ENCODE measurements at places on chromosomes 5 and 9.

- DNase-seq = no peak
Observed at GRCh38 chr5:57429513-57430120, 53.0 kb downstream of the ACTBL2 start.

DNA sequence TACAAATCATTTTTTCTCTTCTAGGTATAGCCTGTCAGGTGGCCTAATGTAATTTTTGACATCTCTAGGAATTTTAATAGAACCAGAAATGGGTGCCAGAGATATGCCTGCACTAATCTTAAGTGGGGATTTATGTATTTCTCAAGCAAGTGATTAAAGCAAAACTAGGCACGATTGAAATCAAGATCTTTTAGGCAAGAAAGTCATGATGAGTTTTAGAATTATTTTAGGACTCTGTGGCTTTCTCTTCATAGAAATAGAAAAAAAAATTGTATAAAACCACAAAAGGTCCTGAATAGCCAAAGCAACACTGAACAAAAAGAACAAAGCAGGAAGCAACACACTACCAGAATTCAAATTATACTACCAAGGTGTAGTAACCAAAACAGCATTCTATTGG, 952 bp upstream of the AMACR start:
- no peak for DNase-seq

DNA sequence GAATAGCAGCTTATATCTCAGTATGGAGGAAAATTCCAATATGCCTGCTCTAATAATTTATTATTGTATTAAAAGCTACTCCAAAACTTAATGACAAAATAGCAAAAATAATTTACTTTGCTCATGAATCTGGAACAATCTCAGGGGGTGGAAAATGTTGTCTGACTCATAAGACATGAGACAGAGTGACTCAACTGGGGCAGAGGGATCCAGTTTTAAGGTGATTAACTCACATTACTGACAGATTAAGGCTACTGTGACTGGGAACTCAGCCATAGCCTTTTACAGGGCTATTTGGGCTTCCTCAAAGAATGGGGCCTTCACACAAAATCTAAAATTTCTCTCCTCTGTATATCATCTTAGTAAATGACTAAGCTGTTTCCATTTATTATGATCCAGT, 1172.9 kb downstream of the CDH12 start:
- no peak for DNase-seq

GRCh38 chr9:81462801-81463200, 226.5 kb downstream of the TLE1 start:
- no peak for DNase-seq

- no peak for DNase-seq
Observed at GRCh38 chr9:78986446-78986845, 585.3 kb upstream of the TLE4 start.

DNA sequence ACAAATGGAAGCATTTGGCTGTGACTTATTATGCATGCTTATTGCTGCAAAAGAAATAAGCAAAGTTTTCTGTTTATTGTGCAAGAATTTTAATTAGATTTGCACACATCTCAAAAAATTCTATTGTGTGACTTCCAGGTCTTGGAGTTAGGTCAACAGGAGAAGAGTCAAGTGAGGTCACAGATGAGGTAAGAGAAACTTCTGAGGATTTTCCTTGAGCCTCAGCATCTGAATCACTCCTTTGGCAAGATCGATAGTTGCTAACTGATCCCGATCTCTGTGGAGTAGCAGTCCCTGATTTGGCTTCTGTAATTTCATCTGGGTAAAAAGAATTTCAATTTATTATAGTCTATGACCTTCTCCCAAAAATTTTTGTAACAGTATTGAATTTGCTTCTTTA, 6.9 kb upstream of the TTC33 start:
- no peak for DNase-seq
